Dermis microvascular lymphatic vessel endothelial cell (primary cell): ENCODE measurements at places on chromosomes 13 and 19.
A peak's percentile ranks its signal among the peaks of the same experiment; 100 is the strongest.

DNA sequence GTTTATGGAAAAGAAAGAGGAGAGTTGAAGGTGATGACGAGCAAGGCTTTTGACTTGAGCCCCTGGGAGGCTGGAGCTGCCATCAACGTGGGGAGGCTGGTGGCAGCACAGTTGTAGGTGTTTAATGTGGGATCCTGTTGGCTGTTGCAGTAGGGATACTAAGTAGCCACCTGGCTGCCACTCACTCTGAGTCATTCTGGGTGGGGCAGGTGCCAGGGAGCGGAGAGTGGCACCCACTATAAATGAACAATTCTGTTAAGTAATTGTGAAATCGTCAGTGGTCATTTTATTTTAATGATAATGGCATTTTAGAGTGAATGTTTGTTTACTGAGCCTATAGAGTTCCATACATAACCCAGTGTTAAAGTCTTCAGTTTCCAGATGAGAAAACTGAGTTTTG lies 9.8 kb downstream of the ZNF317 start:
- no peak for DNase-seq

DNA sequence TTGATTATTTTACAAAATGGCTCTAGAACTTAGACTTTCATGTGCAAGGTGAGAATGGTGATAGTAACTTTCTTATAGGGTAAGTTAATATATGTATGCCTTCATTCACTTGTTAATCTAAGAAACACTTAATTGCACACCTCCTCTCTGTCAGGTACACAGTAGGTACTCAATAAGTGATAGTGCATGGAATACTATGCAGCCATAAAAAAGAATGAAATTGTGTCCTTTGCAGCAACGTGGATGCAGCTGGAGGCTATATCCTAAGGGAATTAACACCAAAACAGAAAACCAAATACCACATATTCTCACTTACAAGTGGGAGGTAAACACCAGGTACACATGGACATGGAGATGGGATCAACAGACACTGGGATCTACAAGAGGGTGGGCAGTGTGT lies 17.6 kb upstream of the VSTM2B start:
- DNase-seq, result no peak

- no peak for DNase-seq
Measured at GRCh38 chr19:8700956-8701355, 2.4 kb upstream of the ACTL9 start.

- no peak for DNase-seq
Measured at GRCh38 chr19:36652958-36653357, 13.7 kb downstream of the ZNF461 start.

DNA sequence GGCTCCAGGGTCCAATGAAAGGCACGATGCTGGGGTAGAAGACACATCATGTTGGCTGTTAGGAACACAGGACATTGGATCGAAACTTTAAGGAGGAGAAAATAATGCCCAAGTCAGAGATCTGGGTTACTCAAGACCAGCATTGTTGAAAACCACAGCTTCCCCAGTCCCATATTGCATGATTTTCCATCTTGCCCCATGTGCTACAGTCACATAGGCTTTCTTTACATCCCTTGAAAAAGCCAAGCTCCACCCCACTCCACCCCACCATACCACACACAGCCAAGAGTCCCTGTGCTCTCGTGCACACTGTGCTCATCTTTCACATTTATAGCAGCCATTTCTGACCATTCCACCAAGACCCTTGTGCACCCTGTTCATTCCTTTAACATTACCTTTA lies 636.2 kb downstream of the DIAPH3 start:
- DNase-seq, result no peak

GRCh38 chr19:46631481-46631880 lies 4.5 kb downstream of the GNG8 start:
- no peak for DNase-seq

GRCh38 chr13:31441800-31442510 lies 242.2 kb downstream of the B3GLCT start:
- no peak for DNase-seq

- DNase-seq, result peak; percentile 89
Measured at GRCh38 chr19:37251308-37252229, 33.6 kb downstream of the ZNF383 start.

GRCh38 chr19:19966862-19967261 lies 66.1 kb downstream of the ZNF93 start:
- no peak for DNase-seq

DNA sequence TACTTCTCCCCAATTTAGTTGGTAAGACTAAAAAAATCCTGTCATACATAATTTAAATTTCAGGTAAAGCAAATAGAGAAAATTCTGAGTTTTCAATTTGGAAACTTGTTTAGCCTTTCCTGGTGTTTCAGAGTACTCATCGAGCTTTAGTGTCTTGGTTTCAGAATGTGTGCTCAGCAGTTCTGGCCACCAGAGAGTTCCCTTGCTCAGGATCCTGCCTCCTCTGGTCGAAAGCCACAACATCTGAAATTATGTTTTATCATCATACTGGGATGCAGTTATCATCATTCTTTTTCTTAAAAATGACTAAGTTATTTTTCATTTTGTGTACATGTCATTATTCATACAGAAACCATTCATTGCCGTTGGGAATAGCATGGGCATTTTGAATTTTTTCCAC lies 263.2 kb upstream of the SPRY2 start:
- DNase-seq, result no peak

DNA sequence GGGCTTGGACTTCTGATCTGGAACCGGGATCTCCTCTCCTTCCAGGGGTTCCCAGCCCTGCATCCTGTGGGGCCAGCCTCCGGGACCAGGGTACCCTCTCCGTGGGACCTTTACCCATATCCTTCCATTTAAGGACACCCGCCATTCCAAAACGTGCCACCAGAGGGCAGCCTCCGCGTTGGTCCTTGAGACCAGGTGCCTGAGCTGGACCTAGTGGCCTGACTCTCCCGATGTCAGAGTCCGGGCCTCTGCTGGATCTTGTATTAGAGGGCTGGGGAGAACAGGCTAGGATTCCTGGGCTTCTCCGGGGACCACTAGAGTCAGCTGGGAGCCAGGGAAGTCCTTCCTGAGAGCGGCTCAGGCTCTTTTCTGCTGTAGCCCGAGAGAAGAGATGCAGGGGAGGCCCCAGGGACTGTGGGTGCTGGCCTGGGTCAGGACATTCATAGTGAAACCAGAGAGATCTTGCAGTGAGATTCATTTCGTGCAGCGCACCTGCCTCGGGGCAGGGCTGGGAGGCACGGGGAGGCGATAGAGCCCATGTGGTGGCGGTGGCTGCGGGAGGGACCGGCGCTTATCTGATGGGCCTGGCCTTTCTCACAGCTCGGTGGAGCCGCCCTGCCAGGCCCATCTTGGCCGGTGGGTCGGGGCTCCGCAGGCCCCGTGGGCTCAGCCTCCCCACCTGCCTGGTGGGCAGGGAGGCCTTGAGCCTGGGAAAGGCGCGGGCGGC lies 9.8 kb upstream of the SLC7A10 start:
- DNase-seq, result peak; percentile 64

- no peak for DNase-seq
Measured at GRCh38 chr13:105193026-105193425, 1342.4 kb downstream of the EFNB2 start.

DNA sequence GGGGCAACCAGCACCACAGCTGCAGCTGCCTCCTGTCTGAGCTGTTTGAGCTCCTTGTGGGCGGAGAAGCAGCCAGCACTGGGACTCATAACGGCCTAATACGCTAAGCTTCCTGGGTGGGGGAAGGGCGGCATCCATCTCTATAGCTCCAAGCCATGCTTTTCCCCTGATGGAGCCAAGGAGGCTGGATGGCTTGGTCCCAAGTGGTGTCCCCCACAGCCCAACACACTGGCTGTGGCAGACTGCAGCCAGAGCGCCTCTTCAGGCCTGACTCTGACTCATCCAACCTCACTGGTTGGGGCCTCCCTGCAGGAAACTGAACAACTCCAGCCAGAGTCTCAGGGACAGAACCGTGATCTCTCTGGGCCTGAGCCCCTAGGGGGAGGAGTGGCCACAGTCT lies 537.3 kb downstream of the SUCLA2 start:
- no peak for DNase-seq
